ENCODE measurements at places on chromosomes 4 and X.
A peak's percentile ranks its signal among the peaks of the same experiment; 100 is the strongest.

- no peak for DNase-seq
These were observed 151.8 kb downstream of the CCNG2 start for GRCh38 chr4:77308843-77309242.

DNA sequence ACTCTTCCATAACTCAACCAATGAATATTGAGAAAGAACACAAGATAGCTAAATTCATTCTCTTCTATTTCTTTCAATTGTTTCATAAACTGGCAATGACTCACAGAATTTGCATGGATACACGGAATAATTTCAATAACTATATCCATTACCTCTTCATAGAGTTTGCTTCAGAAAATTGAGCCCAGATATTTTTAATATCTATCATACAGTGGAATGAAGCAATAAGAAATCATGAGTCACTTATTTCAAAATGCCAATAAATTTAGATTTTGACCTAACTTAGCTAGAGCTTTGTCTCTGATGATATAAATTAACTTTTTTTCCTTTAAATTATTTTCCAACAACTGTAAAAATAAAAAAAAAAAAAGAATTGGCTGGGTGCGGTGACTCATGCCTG is 22.2 kb upstream of the MANBA start:
- no peak for DNase-seq

- DNase-seq, result peak; percentile 49
These were observed 49.4 kb downstream of the RTL9 start for GRCh38 chrX:110407910-110408545.

GRCh38 chrX:53421125-53421524 is 1.3 kb downstream of the SMC1A start:
- no peak for DNase-seq

Data from activated naive CD4-positive, alpha-beta T cell treated with anti-CD3 and anti-CD28 coated beads, Interleukin-2, amount 10 ng/mL, durations not matched to agents 7 days and 5 days (primary cell).